Cerebellar nuclear complex (tissue), 1 donor: ENCODE measurements at places on chromosomes 6 and 20.

- no peak for DNase-seq
Observed at GRCh38 chr20:54019127-54019526, 51.3 kb downstream of the BCAS1 start.

DNA sequence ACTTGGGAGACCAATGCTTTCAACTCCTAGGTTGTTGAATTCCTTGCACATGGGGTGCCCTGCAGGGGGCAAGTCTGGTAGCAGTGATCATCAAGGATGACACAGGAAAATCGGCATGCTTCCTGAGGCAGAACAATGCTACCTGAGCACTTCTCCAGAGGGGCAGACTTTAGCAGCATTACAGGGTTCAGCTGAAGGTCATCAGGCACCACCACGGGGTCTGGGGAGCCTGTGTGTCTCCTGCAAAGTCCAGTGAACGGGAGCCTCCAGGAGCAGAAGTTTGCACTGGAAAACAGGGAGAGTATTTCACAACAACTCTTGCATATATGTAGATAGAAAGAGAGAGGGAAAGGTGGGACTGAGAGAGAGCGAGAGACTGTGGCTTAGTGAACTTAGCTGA lies 10.2 kb downstream of the VSX1 start:
- DNase-seq = no peak

GRCh38 chr6:44621846-44622245 lies 234.3 kb downstream of the CDC5L start:
- no peak for DNase-seq

DNA sequence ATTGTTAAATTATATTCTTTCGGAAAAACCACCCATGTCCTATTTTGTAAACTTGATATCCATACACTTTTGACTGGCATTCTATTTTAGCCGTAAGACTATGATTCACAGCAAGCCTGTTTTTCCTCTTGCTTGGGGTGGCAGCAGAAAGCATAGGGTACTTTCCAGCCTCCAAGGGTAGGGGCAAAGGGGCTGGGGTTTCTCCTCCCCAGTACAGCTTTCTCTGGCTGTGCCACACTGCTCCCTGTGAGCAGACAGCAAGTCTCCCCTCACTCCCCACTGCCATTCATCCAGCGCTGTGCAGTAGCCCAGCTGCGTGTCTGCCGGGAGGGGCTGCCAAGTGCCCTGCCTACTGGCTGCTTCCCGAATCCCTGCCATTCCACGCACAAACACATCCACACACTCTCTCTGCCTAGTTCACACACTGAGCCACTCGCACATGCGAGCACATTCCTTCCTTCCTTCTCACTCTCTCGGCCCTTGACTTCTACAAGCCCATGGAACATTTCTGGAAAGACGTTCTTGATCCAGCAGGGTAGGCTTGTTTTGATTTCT lies 2.1 kb upstream of the ESR1 start:
- DNase-seq = no peak

GRCh38 chr6:53437557-53438202 lies 88.9 kb upstream of the ELOVL5 start:
- no peak for DNase-seq

DNA sequence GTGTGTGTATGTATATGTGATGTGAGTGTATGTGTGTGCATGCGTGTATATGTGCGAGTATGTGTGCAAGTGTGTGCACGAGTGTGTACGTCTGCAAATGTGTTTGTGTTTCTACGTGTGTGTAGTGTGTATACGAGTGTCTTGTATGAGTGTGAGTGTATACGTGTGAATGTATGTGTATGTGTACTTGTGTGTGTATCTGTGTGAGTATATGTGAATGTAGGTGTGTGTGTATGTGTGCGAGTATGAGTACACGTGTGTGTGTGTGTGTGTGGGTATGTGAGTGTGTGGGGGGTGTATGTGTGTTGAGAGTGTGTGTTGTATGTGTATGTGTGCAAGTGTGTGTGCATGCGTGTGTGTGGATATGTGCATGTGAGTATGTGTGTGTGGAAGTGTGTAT lies 602.0 kb upstream of the CDH4 start:
- DNase-seq = no peak

DNA sequence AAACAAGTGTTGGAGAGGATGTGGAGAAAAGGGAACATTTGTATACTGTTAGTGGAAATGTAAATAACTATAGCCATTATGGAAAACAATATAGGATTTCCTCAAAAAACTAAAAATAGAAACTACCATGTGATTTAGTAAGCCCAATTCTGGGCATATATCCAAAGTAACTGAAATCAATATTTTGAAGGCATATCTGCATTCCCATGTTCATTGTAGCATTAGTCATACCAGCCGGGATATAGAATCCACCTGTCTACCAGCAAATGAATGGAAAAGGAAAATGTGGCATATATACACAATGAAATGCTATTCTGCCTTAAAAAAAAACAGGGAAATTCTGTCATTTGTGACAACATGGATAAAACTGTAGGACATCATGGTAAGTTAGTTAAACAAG lies 15.3 kb upstream of the C6orf58 start:
- no peak for DNase-seq

DNA sequence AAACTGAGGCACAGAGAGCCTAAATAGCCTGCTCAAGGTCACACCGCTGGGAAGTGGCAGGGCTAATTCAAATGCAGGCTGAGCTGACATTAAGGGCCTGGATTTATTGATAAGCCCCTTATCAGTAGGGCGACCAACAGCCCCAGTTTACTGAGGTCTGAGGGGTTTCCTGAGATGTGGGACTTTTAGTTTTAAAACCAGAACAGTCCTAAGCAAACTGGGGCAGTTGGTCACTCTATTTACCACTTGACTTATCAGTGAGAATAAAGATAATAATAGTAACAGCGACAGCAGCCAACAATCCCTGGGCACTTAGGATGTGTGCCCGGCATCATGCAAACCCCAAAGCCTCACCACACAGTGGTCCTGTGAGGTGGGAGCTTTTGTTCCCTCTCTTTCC lies 27.6 kb downstream of the PREX1 start:
- no peak for DNase-seq

- DNase-seq = no peak
Observed at GRCh38 chr20:19867074-19867473, 109.0 kb downstream of the RIN2 start.

DNA sequence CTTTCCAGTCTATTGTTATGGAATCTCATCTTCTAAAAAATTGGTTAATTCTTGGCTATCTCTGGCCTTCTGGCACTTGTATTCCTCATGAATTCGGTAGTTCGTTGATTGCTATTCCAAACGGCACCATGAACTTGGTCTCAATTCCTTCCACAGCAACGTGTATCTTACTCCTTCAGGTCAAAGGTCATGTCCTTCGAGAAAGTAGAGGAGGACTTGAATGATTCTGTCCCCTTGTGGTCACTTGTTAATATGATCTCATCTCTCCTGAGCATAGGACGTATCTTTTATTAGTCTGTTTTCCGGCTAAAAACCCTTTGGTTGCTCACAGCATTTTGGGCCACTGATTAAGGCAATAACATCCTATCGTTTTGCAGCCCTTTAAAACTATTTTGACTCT lies 9.4 kb downstream of the TLDC2 start:
- no peak for DNase-seq

- no peak for DNase-seq
Observed at GRCh38 chr6:113843500-113844073, 13.6 kb upstream of the MARCKS start.

DNA sequence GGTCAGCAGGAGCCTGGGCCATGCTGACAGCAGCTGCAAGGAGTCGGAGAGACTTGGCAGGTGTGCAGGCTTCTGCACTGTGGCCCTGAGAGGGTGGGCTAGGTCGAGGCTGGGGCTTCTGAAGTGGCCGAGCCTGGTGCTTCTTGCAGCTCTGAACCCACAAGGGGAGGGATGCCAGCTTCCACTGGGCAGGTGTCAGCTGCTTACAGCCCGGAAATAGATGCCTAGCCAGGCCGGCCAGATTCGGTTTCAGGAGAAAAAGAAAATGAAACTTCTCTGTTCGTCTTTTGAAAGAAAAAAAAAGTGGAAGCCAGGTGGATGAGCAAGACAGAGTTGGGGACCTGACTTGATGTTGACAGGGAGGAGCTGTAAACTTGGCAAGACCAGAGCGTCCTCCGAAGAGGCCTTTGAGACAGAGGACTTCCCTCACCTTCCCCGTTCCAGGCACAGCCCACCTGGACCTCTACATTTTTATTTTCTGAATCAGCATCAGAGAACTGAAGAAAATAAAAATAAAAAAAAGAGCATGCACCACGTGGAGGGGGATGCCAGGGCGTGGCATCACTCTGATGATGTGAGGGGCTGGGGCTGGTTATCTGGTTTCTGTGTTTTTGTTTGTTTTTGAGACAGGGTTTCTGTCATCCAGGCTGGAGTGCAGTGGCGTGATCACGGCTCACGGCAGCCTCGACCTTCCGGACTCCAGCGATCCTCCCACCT lies at the start of gene ZBP1:
Gene ZBP1, minus strand, starts transcription at position 153 of the 717 bp plus-strand sequence. Its CDS starts 131 bp downstream, at position 22.
- DNase-seq = no peak

- no peak for DNase-seq
Observed at GRCh38 chr6:97462938-97463598, 180.1 kb upstream of the MMS22L start.

- DNase-seq = no peak
Observed at GRCh38 chr20:17827759-17828559, 128.2 kb downstream of the BANF2 start.

GRCh38 chr20:50630578-50631263 lies 60.6 kb downstream of the RIPOR3 start:
- DNase-seq = no peak
